ENCODE measurements at places on chromosomes 16 and 17.

GRCh38 chr17:69268543-69269014 lies 40.0 kb upstream of the ABCA10 start:
- DNase-seq, result no peak

GRCh38 chr16:20969386-20969785 lies 68.8 kb downstream of the LYRM1 start:
- DNase-seq, result no peak

GRCh38 chr17:66488864-66489263 lies 186.5 kb downstream of the PRKCA start:
- no peak for DNase-seq

- DNase-seq, result no peak
These were observed 19.9 kb downstream of the TNRC6A start for GRCh38 chr16:24749310-24749709.

DNA sequence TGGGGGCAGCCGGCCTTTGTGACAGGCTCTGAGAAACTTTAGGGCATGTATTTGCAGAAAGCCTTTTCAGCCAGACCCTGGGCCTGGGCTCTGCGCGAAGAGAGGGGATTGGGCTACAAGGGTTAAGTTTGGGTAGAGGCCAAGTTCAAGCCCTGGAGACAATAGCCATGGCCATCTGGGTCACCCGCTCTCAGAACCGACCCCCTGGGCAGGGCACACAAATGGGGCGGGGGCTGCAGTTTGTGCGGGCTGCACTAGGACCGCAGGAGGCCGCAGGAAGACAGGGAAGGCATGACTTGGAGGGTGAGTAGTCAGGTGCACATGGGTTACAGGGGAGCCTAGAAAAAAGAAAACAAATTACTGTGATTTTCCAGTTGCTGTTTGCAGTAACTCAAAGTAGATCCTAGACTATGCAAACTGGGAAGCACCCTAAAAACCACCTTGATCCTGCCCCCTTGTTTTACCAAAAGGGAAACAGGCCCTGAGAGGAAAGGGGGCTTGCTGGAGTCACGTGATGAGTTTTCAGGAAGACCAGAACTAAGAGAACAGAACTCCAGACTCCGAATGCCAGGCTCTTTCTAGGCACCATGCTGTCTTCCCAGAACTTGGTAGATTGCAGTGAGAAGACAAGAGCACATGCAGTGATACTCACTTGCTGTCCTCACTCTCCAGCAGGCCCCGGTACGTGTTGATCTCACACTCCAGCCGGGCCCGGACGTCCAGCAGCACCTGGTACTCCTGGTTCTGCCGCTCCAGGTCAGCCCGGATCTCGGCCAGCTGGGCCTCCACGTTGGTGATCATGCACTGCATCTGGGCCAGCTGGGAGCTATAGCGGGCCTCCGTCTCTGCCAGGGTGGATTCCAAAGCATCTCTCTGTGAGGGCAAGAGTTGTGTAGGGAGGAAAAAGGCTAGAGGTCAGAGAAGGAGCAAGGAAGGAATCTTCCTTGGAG lies 3.8 kb downstream of the KRT35 start:
- no peak for DNase-seq

DNA sequence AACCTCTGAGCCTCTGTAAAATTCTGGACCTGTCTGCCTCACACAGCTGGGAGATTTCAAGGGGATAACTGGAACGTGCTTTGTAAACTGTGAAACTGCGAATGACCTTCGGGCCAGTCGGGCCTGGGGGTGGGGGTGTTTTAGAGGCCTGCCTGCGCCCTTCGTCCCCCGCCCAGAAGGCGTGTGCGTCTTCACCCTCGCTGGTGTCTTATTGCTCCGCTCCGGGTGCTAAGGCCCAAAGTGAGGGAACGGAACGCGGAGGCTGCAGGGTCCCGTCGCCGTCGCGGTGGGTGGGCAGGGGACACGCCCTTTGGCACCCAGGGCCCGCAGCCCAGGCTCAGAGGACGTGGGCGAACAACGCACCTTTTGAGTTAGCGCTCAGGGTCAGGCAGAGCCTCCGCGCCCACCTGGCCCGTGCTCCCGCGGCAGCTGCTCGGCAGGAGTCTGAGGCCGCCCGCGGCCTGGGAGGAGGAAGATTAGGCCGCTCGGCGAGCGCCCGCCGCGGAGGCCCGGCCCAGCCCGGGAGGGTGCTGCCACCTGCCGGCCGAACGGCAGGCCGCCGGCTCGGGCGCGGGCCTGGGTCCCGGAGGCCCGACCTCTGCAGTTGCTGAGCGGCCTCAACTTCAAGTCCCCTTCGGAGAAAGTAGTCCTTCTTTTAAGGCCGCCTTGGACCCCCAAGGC lies 29.7 kb downstream of the DCAKD start:
- peak; percentile 51 for DNase-seq

GRCh38 chr16:11619327-11619851 lies 32.7 kb upstream of the LITAF start:
- peak; percentile 37 for DNase-seq

GRCh38 chr16:14164916-14165662 lies 94.0 kb downstream of the MRTFB start:
- no peak for DNase-seq

DNA sequence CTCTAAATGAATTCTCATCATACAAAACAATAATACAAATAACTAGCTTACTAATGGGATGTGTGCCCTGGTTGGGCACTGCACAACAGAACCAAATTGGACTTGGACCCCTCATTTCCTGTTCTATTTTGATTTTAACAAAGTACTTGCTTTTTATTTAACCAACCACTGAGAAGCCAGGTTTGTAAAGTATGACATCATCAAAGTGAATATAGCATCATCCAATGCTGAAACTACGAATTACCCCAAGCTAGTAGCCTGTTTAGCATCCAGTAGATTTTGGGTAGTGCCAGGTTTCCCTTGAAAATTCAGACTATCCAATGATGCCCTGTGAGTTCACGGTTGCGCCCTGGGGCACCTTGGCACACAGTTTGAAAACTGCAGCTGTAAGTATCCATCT lies 51.0 kb downstream of the HYDIN start:
- DNase-seq, result no peak

DNA sequence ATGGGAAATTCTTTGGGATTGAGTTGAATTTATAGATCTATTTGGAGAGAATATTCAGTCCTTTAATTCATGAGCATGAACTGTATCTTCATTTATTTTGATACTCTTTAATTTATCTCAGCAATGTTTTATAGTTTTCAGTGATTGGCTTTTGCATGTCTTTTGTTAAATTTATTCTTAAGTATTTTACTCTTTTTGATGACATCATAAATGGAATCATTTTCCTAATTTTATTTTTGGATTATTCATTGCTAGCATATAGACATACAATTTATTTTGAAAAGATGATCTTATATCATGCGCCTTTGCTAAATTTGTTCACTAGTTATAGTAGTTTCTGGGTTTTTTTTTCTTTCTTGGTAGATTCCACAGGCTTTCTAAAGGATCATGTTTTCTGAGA lies 149.2 kb upstream of the ASIC2 start:
- no peak for DNase-seq

- DNase-seq, result peak; percentile 47
These were observed 6.3 kb downstream of the VWA3A start for GRCh38 chr16:22098405-22099255.

GRCh38 chr17:78485290-78486168 lies 91.7 kb downstream of the DNAH17 start:
- no peak for DNase-seq

GRCh38 chr17:16322636-16323035 lies 30.6 kb downstream of the CENPV start:
- peak; percentile 65 for DNase-seq

- DNase-seq, result no peak
These were observed 56.4 kb downstream of the MGAT5B start for GRCh38 chr17:76924345-76925342.

- peak; percentile 8 for DNase-seq
These were observed 48.0 kb upstream of the CDYL2 start for GRCh38 chr16:80852261-80852872.

- no peak for DNase-seq
These were observed 7.3 kb upstream of the CAPNS2 start for GRCh38 chr16:55559233-55559632.

GRCh38 chr17:19539841-19540311 lies 6.2 kb downstream of the SLC47A1 start:
- DNase-seq, result no peak

GRCh38 chr17:44348988-44349364 lies 3.9 kb downstream of the GRN start:
- DNase-seq, result no peak

DNA sequence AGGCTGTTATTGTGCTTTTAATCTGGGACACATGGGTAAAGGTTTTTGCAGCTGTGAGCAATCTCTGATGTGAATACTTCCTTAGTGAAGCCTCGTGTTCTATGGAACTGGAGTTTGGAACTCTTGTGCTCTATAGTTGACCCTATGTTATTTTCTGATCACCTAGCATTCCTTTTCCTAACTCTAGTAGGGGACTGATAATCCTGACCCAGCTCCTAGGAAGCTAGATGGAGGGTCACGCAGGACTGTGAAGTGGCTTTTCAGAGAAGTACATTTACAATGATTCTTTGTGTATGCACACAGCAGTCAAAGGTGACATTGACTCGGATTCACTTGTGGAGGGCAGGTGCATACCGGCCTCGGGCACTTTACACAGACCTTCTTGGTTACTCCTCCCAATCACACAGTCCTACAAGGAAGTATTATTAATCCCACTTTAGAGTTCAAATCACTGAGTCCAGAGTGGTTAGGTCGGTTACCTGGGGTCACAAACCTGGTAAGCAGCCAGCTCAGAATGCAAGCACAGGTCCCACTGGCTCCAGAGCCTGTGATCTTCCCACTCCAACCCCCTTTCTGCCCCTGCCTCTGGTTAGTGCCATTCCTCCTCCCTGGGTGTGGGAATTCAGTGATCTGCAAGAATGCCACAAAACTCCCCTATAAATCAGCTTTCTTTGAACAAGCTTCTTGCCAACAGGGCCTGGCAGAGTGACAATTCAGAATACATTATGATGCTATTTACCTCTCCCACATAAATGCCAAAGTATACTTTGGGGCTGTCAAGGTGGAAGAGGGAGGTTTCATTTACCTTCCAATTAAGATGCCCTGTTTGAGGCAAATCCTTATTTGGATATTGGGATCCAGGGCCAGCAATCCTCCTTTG lies 7.1 kb downstream of the CHD9NB start:
- no peak for DNase-seq

DNA sequence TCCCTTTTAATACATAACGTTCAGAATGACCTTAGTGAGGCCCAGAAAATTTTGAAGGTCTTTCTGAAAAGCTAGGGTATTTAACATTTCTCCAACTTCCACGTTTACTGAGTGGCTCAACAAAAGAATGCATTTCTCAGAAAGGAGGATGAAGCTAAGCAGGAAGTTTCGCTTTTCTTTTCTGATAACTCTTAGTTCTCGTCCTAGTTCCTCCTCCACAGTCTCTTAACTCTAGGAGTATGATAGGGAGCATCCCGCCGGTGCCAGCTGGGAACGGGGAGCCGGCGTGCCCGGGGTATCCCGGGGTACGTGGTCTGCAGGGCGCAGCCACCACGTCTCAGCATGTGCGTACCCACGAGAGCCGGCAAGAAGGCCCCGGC lies 363 bp downstream of the KARS1 start:
- DNase-seq, result no peak

- DNase-seq, result no peak
These were observed 53.9 kb downstream of the VPS35L start for GRCh38 chr16:19609359-19609758.

DNA sequence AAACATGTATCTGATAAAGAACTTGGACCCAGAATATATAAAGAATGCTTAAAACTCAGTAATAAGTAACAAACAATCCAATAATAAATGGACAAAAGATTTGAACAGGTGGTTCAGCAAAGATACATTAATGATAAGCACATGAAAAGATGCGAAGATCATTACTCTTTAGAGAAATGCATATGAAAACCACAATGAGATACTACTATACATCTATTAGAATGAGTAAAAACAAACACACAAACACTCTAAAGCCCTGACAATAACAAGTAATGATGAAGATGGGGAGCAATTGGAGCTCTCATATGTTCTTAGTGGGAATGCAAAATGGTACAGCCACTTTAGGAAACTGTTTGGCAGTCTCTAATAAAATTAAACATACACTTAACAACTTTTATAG lies 29.1 kb downstream of the OSBPL7 start:
- no peak for DNase-seq

GRCh38 chr17:65364438-65364837 lies 197.0 kb downstream of the AXIN2 start:
- DNase-seq, result no peak

GRCh38 chr17:60970741-60971140 lies 293.1 kb downstream of the BCAS3 start:
- DNase-seq, result no peak

DNA sequence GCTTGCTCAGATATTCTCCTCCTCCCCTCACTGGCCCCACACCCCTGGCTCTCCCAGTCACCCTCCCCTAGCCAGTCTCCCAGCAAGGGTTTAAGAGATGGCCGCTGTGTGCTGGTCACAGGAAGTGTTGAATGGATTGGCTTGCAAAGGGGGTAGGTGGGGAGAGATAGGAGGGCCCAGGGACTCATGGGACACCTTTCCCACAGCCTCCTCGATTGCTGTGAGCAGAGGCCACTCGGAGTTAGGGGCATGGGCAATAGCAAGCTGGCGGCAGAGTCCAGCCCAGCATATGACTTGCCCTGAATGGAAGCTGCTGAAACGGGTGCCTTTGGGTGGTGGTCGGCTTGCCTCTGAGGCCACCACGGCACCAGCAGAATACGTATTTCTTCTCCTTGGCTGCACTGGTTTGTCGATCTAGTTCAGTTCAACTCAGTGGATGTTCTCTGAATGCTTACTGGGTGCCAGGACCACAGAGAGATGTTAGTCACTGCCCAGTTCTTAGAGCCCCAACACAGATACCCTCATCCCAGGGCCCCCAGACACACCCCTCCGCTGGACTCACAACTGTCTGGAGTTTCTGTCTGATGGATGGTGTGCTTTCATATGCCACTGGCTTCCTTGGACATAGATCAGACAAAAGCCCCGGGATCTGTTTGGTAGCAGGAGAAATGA lies 6.0 kb downstream of the WFIKKN2 start:
- DNase-seq, result no peak

DNA sequence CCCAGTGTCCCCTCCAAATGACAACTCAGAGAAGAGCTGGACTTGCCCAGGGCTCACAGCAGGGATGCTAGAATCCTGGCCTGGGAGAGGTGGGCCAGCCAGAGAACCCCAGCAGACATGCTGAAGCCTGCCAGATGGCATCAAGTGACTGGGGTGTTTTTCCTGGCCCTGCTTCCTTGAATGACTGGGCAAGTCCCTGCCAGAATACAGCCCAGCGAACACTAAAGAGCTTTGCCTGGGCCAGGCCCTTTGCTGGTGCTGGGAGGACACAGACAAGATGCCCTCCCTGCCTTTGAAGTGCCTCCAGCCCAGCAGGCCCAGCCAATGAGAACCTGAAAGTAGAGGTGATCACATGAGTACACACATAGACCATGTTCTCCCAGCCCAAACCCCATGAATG lies 11.5 kb downstream of the ZNF319 start:
- DNase-seq, result no peak

GRCh38 chr17:46887717-46888116 lies 35.2 kb upstream of the GOSR2 start:
- DNase-seq, result no peak

- peak; percentile 79 for DNase-seq
These were observed 183.0 kb downstream of the PHKB start for GRCh38 chr16:47644166-47644565.

GRCh38 chr16:47777220-47777619 lies 316.1 kb downstream of the PHKB start:
- peak; percentile 78 for DNase-seq
